Stimulated activated CD4-positive, alpha-beta T cell treated with anti-CD3 and anti-CD28 coated beads, Interleukin-2, amount 100 ng/mL, for 48 hours (primary cell): ENCODE measurements at places on chromosomes 7 and 10.

GRCh38 chr10:49204119-49204518 is 15.9 kb upstream of the TMEM273 start:
- DNase-seq = no peak

- no peak for DNase-seq
These were observed 2.2 kb upstream of the GTF2I start for GRCh38 chr7:74655324-74655723.

DNA sequence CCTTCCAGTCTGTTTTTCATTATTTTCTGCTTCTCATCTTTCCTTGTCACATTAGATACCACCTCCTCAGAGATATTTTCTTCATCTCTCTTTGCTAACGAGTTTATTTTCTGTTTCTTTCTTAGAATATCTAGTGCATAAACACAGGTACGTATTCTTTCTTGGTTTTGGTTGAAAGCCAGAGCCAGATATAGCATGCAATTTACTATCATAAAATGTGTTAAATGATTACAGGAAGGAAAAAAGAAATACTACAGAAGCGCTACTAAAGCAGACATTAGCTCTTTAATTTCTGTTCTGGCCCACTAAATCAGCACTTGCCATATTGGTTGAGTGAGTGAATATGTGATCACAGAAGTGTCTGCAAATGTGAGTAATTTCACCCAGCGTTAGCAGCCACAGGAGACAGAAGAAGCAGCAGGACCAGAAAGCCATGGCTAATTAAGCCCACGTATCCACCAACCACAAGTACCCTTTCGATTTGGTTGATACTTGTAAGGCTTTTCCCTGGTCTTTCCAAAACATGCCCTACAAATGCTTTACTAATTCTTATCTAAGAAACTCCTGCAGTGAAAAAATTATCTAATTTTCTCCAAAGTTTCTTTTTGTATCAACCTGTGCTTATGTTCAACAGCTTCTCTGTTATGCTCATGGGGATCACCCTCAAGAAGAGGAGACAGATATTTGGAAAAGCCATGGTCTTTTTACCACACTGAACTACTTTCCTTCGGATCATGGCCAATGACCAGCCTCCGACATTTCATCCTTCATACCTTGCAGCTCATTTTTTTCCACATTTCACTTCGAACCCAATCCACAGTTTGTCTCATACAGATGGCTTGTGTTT is 23.1 kb upstream of the MACC1 start:
- DNase-seq = no peak

DNA sequence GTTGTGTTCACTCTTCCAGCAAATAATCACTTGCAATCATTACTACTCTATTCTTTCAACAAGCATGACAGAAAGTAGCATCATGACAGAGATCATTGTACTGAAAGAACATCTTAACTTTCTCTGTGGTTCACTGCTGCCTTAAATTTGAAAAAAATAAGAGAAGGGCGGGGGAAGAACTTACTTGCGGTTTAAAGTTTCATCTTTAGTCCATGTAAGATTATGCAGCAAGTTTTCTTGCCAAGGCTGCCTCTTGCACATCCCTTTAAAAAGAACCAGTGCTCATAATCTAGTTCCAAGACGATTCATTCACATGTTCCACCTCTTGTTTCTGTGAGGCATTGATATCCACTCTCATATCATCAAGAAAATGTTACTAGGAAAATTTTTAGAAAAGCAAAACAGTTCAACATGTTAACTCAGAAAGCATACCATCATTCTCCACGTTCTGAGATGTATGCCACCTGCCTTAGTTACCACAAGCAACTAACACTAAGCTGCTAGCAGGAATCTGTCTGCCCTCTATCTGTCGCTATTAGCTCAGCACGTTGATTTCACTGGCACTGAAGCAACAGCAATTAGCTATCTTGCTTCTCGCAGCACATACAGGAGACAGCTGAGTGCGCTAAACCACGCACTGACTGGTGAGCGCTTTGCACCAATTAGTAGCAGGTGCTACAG is at the start of gene PCDH15:
Gene PCDH15, minus strand, starts transcription at position 491 of the 681 bp plus-strand sequence. CDS start 136,969 bp downstream, outside the sequence.
- no peak for DNase-seq

DNA sequence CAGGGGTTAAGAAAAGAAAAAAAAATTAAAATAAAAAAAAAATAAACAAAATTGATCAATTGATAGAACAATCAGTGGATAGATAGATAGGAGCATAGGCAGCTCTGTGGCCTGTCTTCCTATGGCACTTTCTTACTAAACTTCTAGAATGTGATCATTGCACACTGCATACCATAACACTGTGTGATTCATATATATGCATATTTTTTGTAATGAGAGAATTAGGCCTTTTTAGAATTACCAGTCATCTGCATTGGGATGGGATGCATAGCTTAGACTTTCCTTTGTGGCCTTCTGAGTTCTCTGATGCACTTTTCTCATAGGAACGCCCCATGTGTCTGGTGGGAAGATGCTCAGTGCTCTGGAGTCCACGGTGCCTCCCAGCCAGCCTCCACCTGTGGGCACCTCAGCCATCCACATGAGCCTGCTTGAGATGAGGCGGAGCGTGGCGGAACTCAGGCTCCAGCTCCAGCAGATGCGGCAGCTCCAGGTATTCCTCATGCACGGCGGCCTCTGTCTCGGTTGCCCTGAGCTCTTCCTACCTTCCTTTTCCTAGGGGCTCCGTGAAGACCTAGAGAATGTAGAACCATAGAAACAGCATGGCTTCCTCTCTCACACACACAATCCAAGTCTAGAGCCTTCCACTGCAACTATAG is 222.5 kb downstream of the ARHGAP21 start:
- no peak for DNase-seq

- DNase-seq = no peak
These were observed 635.0 kb downstream of the REEP3 start for GRCh38 chr10:64156166-64156565.

DNA sequence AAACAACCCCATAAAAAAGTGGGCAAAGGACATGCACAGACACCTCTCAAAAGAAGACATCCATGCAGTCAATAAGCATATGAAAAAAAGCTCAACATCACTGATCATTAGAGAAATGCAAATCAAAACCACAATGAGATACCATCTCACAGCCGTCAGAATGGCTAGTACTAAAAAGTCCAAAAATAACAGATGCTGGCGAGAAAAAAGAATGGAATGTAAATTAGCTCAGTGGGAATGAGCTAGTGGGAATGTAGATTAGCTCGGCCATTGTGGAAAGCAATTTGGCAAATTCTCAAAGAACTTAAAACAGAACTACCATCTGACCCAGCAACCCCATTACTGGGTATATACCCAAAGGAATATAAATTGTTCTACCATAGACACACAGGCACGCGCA is 287.0 kb downstream of the WDR37 start:
- no peak for DNase-seq

DNA sequence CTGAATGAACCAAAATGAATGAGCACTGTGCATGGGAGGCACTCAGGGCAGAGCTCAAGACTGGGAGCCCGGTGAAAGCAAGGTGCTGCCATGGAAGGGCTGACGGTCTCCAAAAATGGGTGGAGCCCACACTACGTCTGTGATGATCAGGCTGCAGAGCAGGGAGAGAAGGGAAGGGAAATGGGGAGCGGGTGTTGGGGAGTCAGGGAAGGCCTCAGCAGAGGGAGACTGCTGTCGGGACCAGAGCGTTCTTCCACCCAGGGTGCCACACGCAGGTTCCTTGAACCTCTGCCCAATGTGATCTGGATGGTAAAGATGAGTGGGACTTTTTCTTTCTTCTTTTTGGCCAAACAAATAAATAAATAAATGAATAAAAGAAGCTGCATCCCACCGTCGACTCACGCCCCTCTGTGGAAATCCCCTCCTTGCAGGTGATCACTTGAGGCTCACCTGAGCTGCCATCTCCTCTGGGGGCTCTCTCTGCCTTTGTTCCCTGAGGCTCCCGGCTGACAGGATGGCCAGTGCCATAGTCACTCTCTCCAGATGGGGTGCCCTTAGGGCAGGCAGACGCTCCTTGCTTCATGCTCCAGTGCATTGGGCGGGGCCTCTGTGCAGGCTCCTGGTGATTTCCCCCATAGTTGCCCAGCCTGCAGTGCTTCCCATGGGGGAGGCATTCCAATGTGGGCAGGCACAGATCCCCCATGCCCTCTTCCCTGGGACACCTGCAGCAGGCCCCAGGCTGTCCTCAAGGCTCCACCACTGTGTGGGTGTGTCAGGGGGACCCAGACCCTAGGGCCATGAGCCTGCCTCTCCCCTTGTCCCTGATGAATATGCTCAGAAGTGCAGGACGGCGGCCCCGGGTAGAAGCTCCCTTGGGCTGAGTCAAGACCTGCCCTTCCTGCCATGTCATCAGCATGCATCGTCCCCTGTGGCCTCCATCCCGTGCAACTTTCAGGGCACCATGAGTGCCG is 131.8 kb downstream of the PTPN20 start:
- no peak for DNase-seq

DNA sequence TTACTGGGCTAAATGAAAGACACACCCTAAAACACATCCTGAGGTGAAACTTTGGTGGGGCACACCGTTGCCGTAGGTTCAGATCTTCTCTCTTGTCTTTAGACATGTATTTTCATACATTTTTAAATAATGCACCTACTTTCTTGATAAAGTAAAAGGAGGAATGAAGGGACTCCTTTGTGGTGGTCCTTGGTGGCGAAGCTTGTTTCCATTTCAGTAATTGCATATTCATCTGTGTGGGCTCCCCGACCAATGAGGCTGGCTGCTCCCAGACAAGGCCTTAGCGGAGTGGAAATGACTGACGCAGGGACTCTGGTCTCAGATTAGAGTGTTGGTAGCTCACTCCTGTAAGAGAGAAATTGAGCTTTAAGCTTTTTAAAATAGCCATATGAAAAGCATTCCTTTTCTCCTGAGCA is 815 bp downstream of the CCSER2 start:
- peak; percentile 64 for DNase-seq

DNA sequence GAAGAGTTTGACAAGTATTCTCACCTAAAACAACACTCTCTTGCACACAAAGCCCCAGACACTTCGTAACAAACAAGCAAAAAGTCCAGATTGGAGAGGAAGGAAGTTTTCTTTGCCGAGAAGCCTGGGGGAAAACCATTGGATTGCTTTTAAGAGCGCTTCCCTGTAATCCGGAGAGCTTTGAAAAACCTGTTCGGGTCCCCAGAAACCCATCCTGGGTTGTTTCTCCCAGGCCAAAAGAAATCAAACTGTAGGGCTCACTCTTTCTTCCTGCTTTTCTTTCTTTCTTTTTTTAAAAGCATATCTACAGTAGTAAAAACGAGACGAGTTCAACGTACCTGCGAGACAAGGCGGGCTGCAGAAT is 655 bp downstream of the SP8 start:
- no peak for DNase-seq
